ENCODE measurements at places on chromosomes 4 and X. TPM values are rescaled to one million over a fixed set of nuclear protein-coding genes. Genes with fewer than 3 reads are reported as not detected.

Gene RAB33A
- total RNA-seq = not detected

DNA sequence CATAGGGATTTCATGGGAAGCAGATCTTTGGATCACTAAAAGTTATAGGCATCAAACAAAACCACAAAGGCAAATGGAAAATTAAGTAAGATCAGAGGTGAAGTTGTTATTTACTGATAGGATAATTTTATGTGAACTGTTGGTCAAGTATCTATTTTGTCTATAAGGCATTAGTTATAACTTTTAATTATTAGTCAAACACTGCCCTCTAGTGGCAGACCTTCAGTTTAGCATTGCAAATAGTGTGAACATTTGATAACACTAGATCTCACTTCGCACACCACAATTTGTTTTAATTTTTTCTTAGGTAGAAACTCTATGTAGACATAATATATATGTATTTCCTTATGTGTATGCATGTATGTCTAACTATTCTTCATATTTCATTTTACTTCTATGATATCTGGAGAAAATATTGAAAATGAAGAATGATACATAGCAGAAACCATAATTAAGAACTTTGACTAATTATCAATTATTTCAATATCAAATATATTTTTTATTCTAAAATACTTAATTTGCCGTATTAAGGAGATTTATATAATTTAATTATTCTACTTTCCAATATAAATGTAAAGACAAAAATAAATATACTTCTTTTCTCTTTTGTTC, 214.5 kb upstream of the TACR3 start:
- DNase-seq = peak; percentile 65

DNA sequence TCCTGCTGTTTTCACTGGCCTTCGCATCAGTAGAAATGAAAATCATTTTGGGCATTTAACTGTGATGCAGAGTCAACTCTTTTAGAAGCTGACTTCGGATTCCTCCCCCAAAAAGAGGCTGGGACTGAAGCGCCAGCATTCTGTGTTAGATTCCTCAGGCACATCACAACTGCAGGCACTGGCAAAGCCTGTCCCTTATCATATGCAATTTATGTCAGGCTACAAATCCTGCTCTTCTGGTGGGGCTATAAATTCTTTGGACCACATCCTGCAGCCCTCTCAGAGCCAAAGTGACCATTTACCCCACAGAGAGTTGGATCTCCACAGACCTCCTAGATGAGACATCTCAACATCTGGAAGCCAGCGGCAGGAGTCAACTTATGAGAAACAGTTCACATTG, 138.4 kb downstream of the CBR4 start:
- no peak for DNase-seq

Gene ART3
- not detected for total RNA-seq

DNA sequence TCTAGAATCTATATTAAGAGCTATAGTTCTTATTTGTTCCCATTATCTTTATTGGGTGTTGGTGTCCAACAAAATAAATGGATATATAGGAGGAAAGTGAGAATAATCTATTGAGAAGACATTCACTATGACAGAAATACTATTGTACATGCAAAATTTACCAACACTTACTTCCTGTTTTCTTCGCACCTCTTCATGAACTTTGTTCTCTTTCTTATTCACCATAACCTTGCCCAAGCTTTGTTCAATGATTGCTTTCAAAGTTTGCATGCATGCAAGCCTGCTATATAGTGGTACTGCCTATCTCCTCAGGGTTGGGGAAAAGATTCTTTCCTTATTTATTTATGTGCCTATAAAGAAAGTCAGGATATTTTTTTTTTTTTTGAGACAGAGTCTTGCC, 176.4 kb upstream of the JADE1 start:
- DNase-seq = no peak

Gene NOCT
- 32.7 TPM for total RNA-seq

- peak; percentile 46 for DNase-seq
Measured at GRCh38 chr4:3285558-3286334, 7.1 kb upstream of the RGS12 start.

DNA sequence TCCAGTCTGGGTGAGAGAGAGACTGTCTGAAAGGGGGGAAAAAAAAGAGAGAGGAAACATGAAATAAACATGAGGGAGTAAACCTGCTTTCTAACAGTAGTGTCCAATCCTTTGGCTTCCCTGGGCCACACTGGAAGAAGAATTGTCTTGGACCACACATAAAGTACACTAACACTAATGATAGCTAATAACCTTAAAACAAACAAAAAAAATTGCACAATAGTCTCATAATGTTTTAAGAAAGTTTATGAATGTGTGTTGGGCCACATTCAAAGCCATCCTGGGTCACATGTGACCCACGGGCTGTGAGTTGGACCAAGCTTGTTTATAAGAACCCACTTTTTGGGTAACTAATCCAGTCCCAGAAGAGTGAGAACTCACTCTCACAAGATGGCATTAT, 30.3 kb downstream of the PDS5A start:
- DNase-seq = no peak

- no peak for DNase-seq
Measured at GRCh38 chr4:98151145-98151924, 8.1 kb upstream of the STPG2 start.

DNA sequence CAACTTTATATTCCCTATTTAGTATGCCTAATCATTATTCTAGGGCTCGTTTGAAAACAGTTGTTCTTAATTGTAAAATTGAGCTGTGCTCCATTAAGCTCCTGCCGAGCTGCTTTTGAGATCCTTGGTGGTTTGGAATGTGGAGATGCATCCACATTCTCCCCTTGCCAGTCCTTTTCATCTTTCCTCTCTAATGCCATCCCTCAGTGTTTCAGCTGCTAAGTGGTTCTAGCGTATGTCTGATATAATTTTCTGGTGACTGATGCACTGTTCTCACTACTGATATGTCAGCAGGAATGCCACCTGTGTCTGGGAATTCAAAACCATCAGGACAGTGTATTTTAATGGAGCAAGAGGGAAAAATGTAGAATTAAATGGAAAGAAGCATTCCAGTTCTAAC, 1085.0 kb downstream of the CCSER1 start:
- no peak for DNase-seq

Gene UCP1
- total RNA-seq = not detected
